SK-MEL-5 (cell line): ENCODE measurements at places on chromosomes 12 and 14. TPM values are rescaled to one million over a fixed set of nuclear protein-coding genes. Genes with fewer than 3 reads are reported as not detected.

DNA sequence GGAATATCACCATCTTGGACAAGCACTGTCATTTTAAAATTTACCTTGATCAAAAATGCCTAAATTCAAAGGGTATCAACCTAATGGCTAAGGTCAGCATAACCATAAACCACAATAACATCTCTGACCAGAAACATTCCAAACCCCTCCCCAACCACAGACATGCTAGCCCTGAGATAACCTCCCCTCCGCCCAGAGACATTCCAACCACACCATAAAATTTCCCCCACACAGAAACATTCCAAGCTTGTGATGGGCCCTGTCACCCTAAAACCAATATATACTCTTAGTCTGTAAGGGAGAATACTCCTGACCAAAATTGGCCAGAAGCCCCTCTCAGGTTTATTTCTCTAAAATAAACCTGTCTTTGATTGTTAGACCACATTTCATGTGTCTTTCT lies 17.7 kb downstream of the EPYC start:
- no peak for DNase-seq

GRCh38 chr14:77311217-77311616 lies 9.5 kb downstream of the POMT2 start:
- DNase-seq = no peak

Gene RAD9B
- total RNA-seq = 0.45 and 0.61 TPM in 2 replicates

DNA sequence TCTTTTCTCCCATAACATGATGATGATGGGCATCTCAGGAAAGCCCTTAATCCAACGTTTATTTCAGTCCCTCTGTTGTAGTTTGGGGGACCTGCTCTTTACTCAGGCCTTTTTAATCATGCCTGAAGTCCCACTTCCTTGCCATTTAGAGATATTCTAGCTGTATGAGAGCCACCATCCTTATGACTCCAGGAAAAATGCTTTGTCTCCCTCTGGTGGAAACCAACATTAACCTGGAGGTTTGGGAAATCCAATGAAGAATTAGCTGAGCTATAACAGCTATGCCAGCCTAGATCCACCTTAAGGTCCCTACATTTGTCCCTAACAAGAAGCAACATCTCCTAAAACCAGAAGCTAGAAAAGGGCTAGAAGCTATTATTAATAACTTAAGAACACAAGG lies 1399.1 kb downstream of the LRFN5 start:
- peak; percentile 34 for DNase-seq

DNA sequence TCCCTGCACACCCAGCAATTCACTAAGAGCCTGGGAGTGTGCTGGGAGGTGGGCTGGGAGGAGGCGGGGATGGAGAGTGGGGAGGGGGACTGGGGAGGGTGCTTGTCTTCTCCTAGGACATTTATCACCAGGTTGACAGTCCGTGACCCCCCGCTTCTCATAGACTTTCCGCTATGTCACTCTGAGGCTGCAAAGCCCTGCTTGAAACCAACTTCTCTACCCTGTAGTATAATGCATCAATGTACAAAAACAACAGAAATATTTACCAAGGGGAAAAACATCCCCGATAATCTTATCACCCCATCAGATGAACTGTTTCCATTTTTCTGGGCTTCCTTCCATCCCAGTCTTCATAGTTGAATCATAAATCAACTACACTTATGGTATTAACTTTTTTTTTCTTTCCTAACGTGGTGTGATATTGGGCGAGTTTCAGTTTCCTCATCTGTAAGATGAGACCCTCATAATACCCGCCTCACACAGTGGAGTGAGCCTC lies 28.6 kb upstream of the BATF start:
- no peak for DNase-seq
